ENCODE measurements at places on chromosomes 7 and 10. TPM values are rescaled to one million over a fixed set of nuclear protein-coding genes. Genes with fewer than 3 reads are reported as not detected.

DNA sequence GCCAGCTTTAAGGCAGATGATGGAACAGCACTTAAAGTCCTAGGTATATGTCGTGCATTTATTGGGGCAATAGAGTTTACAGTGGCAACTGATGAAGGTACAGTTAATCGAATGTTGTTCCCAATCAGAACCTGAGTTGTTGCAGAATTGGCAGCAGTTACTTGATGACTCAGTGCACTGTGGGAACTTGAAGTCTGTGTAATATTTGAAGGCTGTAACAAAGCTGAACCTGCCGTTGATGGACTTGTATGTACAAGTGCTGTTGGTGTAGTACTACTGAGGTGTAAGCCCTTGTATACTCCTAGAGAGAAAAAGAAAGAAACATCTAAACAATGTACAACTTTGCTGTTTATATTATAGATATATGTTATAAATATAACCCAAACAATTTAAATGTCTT, 75.3 kb downstream of the EPC1 start:
- DNase-seq = no peak

GRCh38 chr10:110857265-110858171, 14.2 kb upstream of the PDCD4 start:
- DNase-seq = no peak

- DNase-seq = peak; percentile 19
Measured at GRCh38 chr10:22927661-22928403, at the start of gene ARMC3. Gene ARMC3 (plus strand): TSS chr10:22928053. CDS start chr10:22931997, 3,944 bp downstream.

DNA sequence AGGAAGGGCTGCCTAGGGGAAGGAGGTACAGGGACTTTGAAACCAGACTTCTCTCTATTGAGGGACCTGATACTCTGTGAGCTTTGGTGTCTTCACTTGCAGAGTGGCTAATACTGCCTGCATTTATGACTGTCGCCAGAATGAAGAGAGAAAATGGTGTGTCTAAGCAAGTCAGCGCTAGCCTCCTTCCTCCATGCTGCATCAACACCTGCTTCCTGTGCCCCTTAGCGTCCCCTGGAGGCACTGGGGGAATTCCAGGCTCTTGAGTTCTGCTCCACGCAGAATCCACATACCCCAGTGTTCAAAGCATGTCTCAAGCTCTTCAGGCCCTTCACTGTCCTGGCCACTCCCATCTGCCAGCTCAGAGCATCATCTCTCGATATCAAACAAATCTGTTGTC, 140.5 kb downstream of the PKD1L1 start:
- no peak for DNase-seq

Gene FBXO24
- 0.55 TPM for total RNA-seq

Gene CDC14C
- total RNA-seq = not detected

Measured in kidney epithelial cell (primary cell).